GM23338 (cell line): ENCODE measurements at places on chromosomes 13 and 19.
A peak's percentile ranks its signal among the peaks of the same experiment; 100 is the strongest.

DNA sequence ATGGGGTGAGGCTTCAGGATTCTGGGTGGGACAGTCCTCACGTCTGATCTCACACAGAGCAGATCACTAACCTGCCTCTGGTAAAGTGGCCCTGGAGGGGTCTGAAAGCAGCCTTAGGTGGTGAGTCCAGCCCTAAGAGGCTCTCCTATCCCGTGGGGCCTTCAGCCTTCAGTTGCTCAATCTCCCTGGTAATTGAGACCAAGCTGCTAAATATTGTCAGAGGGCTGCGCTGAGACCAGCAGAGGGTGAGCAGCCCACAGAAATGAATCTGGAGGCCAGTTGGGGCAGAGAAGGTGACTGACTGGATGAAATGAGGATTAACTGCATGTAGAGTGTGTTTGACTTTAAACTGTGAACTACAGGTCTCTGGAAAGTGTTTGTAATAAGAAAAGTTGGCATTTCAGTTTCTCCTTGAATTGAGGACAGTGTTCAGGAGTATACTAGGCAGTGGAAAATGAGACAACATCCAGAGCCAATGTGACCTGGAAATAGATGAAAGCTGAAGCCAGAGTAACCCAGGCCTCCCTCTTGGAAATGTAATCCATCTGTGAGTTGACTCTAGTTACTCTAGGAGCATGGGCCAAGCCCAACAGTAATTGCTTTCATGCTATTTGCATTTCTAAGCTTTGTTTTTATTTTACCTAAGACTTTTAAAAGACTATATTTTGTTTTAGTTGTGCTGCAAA lies 14.3 kb upstream of the HSPH1 start:
- no peak for DNase-seq

- DNase-seq = no peak
These were observed 27.2 kb downstream of the TEX26 start for GRCh38 chr13:30959678-30960077.

DNA sequence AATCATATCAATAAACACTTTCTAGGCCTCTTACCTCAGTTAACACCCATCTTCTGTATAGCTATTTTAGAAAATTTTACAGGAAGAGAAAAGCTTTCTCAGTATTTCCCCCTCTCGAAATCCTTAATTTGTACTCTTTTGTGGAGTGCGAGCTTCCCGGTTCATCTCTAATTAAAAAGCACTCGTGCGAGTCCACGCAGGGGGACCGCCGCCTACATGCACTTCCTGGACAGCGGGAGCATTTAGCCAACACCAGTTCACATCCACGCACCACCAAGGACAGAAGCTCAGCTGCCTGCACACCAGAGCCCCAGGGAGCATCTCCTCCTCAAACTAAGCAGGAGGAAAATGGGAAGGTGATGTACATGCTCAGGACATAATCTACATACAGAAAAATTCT lies 60.0 kb downstream of the RASA3 start:
- no peak for DNase-seq

- peak; percentile 84 for DNase-seq
These were observed 3.8 kb downstream of the GRIK5 start for GRCh38 chr19:42066075-42066754.

- no peak for DNase-seq
These were observed 13.8 kb downstream of the KLC3 start for GRCh38 chr19:45354241-45354842.

DNA sequence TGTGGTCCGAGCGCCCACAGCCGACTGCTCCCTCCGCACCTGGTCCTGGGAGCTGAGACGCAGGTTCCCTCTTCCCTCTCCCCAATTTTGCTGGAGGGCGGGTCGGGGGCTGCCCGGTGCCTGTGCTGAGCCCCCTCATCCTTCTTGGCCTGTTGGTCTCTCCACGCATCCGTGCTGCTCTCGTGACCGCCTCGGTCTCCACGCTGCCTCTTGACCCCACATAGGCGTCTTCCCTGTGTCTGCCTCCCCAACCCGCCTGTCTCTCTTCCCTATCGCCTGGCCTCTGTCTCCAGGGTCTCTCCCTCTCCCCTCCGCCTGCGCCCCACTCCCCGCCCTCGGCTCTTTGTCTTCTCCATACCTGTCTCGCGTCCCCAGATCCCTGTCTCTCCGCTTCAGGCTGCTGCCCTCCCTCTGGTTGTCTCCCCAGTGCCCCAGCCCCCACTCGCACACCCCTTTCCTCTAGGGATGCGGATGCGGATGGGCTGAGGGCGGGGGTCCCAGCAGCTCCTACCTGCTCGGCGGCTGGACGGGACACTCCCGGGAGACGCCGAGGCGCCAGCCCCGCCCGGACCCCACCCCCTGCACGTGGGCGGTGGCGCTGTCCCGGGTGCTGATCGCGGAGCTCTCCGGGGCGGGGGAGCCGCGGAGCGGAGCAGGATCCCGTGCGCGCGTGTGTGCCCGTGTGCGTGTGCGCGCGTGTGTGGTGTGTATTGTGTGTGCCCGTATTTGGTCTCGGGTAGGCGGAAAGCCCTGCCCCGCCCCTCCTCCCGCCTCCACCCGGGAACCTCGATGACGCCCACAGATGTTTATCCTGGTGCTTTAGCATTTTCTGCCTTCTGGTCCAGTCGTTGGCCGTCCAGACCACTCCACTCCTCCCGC lies at the start of gene SYT5:
TSS of gene SYT5 (minus strand) at position 684 of the 879 bp plus-strand sequence. CDS start 1,248 bp downstream, outside the sequence.
- peak; percentile 74 for DNase-seq

- no peak for DNase-seq
These were observed 48.6 kb downstream of the CCNA1 start for GRCh38 chr13:36480726-36481427.

- no peak for DNase-seq
These were observed 12.0 kb downstream of the NDUFA11 start for GRCh38 chr19:5891572-5891937.

GRCh38 chr13:113997845-113998751 lies 24.2 kb upstream of the C13orf46 start:
- DNase-seq = no peak

- DNase-seq = peak; percentile 89
These were observed 1.9 kb downstream of the JSRP1 start for GRCh38 chr19:2254064-2254872.

DNA sequence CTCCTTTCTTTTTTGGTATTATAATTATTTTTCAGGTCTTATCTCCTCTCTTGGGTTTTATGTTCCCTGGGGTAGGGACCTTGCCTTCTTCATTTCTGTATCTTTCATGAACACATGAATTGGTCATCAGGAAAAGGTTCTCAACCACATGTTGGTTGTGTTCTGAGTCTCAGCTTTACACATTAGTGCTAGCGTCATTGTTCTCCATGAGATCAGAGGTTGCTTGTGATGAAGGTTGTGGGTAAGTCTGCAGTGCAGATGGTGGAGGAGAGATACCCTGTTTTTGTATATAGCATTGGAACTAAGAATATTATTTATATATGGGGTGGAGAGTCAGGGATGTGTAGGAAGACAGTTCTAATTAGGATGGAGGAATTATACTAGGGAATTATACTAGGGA lies 24.5 kb upstream of the CEACAM8 start:
- no peak for DNase-seq

DNA sequence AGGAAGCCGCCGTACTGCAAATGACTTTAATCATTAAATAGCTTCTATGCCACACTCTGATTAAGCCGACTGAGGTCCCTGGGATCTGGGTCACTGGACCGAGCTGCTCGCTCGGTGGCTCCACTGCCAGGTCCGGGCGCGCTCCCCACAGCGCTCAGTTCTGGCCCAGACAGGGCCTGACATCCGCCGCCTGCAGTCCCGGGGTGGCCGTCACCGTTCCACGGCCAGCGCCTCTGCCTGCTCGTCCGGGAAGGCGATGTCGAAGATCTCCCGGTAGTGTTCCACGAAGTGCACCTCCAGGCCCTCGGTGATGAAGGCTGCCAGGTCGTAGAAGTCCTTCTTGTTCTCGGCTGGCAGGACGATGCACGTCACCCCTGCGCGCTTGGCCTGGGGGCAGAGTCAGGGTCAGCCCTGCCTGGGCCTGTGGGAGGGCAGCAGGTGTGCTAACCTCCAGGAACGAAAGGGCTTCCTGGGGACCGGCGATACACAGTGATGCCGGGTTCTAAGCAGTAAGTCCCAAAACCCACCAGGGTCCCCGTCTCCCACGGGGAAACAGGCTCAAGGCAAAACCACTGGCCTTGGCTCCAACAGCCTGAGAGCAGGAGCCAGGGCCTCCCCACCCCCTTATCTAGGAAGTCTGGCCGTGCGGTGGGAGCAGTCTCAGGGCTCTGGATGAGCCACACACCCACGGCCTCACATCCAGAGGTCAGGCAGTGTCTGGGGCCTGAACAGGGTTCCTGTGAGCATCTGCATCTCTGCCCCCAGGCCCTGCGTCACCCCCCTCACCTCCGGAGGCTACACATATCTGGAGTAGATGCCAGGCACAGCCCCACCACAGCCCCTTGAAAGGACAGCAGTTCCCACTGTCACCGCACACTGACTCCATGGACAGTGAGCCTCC lies 2.0 kb downstream of the RPL36 start:
- DNase-seq = peak; percentile 4

GRCh38 chr19:38812009-38812840 lies 520 bp downstream of the LGALS4 start:
- DNase-seq = no peak

DNA sequence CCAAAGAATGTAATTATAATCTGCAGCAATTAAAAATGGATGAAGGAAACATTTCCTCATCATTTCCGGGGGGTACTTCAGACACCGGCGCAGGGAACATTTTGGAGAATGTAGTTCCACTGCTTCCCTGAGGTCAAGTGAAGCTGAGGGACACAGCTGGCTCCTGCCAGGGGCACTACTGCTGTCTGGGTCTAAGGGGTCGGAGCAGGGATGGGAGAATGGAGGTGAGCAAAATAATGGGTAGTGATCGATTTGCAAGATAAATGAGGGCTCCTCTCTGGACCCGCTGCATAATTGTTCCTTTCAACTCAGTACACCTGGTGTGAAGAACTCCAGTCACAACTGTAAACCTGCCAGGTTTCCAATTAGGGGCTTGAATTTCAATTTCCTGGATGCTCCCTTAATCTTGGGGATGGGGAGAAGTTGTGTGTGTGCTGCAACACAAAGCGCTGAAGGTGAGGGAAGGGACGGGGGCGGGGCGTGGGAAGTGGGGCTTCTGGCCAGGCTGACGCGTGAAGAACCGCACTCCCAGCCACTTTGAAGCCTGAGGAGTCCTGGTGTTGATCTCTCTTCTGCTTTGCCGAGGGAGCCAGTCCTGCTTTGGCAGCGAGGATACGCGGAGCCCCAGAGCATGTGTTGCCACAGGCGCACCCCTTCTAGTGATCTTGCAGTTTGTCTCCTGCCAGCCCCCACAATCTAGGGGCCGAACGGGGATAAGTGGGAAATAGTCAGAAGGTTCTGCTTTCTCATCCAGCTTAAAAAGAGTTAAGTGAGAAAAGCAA lies 57.9 kb upstream of the PCDH8 start:
- DNase-seq = peak; percentile 54

DNA sequence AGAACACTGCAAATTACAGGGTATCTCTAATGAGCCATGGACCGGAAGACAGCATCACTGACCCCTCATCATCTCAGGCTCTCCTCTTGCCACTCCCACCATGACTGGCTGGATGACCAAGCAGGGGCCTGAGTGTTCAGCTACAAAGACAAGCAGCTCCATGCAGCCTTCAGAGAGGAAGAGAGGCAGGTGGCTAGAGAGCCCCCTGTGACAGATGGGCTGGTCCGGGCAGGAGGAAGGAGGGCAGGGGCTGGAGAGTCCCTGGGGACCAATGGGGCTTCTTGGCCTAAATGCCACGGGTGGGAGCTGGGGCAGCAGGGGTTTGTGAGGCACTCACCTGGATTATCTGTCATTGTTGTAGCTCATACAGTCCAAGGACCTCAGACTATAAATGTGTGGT lies 12.8 kb upstream of the RASA3 start:
- no peak for DNase-seq

DNA sequence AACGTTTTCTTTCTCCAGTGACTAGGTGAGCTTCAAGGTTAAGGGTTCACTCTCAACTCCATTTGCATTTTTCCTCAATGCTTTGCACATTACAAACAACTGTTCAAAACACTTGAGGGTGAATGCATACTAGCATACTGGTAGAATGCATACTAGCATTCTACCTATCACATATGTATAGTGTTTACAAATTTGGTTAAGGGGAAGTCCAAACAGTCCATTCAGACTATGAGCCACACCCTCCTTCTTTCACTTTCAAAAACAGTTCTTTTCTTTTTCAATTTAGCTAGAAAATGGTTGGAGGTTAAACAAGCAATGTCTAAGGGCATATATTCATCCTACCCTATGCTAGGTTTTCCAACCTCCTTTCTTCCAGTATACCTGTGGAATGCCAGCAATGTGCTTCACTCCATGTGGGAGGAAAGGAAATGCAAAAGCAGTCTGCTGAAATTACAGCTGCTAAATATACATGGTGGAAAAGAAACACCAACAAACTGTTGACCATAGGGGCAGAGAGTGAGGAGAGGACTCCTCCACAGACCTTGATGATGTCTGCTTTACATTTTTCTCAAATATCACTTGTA lies 102.6 kb downstream of the DOCK9 start:
- peak; percentile 76 for DNase-seq

GRCh38 chr13:110444226-110444653 lies 117.3 kb downstream of the RAB20 start:
- DNase-seq = no peak

GRCh38 chr13:19781526-19781925 lies 1.2 kb downstream of the PSPC1 start:
- DNase-seq = no peak

GRCh38 chr13:114063545-114064449 lies 68.6 kb downstream of the RASA3 start:
- no peak for DNase-seq

GRCh38 chr13:28485996-28486543 lies 8.9 kb downstream of the FLT1 start:
- DNase-seq = no peak

DNA sequence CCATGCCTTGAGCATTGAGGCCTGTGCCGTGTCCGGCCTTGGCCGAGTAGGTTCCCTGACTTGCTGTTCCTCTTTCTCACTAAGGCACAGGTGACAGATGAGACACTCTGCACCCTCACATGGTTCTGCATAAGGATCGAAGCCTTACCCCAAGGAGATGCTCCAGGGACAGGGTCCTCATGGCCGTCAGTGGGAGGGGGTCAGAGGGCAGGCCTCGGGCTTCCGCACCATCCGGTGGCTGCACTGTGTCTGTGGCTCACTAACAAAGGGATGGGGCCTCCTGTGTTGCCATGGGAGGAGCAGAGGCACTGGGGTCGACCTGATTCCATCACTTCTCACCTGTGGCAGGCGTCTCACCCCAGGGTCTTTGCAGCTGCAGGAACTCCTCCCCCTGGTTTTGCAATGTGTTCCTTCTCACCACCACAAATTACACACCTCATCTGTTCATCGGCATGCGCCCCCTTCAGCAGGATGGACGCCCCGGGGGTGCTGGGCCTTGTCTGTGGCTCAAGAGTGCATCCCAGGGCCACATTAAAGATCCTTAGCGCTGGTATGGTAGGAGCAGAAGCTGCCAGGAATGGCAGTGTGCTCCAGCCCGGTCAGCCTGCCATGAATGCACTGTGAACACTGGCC lies 113.3 kb upstream of the SOX1 start:
- DNase-seq = no peak

DNA sequence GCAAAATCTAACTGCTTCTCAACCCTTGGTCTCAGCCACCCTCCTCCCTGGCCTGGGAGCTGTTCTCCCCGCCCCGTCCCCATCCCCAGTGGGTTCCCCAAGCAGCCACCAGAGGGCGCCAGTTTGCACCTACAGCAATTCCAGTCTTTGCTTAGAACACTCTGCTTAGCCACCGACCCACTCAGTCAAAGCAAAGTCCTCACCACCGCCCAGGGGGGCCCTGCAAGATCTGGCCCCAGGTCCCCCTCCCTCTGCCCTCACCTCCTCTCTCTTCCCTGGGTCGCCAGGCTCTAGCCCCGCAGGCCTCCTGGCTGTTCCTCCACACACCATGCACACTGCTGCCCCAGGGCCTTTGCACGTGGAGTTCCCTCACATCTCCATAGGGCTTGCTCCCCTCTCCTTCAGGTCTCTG lies 12.4 kb downstream of the TMEM143 start:
- DNase-seq = peak; percentile 88
